ENCODE measurements at places on chromosomes 13 and 19. TPM values are rescaled to one million over a fixed set of nuclear protein-coding genes. Genes with fewer than 3 reads are reported as not detected.

Gene HSH2D
- not detected for total RNA-seq

Gene ADGRE3
- total RNA-seq: not detected

Gene BORCS8
- 20.5 TPM for total RNA-seq

Gene OR10H1
- total RNA-seq: not detected

Gene OR7A5
- total RNA-seq: not detected

DNA sequence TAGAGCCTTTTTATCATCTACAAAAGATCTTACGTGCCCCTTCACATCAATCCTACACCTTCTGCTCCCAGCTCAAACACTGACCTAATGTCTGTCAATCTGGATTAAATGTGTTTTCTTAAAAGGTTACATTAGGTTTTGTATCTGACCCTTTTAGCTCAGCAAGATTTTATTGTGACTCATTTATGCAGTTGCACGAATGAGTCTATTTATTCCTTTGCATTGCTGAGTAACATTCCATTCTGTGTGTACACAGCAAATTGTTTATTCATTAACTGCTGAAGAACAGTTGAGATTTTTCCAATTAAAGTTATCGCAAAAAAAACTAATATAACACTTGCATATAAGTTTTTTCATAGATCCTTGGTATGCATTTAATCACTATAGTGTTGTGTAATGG is 253.9 kb upstream of the GPC6 start:
- no peak for DNase-seq

DNA sequence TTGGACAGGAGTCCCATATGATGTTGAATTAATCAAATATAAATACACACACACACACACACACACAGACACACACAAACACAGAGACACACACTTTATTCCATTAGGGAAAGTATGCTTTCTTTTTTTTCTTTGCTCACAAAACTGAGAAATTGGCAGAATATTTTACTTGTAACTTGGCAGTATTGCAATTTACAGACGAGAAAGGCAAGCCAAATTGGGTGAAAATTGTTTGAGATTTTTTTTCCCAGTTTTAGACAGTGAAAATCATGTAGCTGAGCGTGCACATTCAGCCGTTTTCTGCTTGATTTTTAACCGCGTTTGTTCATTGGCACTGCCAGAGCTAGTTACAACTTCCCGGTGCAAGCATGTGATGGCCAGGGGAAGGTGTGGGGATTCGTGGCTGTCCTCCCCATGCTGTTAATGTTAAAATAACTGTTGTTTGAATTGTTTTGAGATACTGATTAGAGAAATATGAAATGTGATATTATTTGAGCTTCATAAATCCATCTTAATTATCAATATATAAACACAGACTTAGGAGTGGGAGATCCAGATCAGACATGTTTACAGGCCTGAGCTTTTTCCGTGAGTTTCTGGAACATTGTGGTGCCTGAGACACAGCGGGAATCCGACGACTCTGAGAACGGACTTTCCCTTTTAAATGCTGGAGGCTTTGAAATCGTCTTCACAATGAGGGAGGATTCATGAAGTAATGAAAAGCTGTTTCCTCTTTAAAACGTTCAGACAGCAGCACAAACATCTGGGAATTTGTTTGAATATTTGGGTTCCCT is 125.5 kb downstream of the KCNRG start:
- no peak for DNase-seq

GRCh38 chr13:100812982-100813584 is 138.5 kb upstream of the TMTC4 start:
- DNase-seq: no peak

- peak; percentile 47 for DNase-seq
Observed at GRCh38 chr13:36736119-36736726, 62.4 kb downstream of the SERTM1 start.

GRCh38 chr19:14407605-14408484 is 11.3 kb downstream of the DDX39A start:
- DNase-seq: no peak

DNA sequence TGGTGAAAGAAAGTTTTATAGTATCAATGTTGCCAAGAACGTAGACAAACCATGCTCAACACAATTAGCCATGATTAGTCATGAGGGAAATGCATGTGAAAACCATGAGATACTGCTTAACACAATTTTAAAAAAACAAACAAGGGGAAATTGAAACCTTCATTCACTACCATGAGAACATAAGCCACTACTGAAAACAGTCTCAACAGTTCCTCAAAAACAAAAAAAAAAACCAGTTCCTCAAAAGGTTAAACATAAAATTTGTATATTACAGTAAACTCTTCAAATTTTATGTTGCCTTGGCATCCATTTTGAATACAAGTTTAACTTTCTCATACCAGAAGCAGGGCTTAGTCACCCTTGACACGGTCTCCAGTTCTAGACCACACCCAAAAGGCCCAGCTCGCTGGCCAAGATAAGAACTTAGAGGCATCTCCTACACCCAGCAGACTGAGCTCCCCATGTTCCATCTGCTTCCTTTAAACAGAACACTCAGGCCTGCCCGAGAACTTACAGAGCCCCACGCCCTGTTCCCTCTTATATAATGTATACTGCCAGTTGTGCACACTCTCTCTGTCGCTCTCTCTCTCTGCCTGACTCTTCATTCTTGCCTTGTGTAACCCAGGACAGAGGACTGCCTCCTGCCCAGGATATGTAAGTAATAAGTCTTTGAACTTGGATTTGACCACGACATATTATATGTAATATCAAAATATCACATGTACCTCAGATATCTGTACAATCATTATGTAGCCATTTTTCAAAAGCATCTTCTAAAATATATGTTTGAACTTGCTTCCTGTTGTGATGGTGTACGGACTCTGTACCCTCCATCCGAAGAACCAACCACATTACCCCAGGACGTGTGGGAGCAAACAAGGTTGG is 67.4 kb downstream of the STK24 start:
- no peak for DNase-seq

DNA sequence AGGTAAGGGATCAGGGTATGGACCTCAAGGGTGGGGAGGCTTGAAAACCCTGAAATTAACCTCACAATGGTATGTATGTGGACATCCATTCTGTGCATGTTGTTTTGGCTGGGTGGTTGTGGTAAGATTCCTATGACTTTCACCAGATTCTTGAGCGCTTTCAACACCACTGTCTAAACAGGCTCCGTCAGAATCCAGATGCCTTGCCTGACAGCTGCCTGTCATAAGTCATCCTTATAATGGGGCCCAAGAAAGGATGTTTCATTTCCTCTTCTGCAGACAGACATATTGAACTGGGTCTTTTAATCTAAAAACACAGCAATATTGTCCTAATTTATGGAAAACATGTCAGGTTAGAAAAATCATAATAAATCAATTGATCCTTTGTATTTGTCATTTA is 41.3 kb downstream of the ALOX5AP start:
- no peak for DNase-seq

GRCh38 chr13:94192431-94192975 is 287.0 kb downstream of the DCT start:
- DNase-seq: peak; percentile 50

All from glutamatergic neuron (in vitro differentiated cells).